Immature natural killer cell (primary cell): ENCODE measurements at places on chromosomes 12 and 14. TPM values are rescaled to one million over a fixed set of nuclear protein-coding genes. Genes with fewer than 3 reads are reported as not detected.
A peak's percentile ranks its signal among the peaks of the same experiment; 100 is the strongest.

CCND2 gene
- 83.3 TPM for polyA plus RNA-seq

CLEC9A gene
- polyA plus RNA-seq, result 0.99 TPM

DNA sequence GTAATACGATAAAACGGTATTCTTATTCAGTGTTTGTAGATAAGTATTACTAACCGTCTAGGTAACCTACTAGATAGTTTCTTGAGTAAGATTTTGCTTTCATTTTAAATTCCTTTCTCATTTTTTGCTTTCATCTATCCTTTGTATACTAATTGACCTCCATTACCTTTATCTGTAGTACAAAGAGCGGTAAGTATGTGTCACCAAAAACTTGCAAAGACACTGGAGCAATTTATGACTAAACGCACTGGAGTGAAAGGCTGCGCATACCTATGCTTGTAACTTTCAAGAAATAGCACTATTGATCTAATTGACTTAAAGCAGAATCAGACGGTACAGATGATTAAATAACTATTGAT lies 1.7 kb downstream of the ARHGAP5 start:
- H3K36me3 ChIP-seq, result no peaks in the 10 kb centered on the region
- DNase-seq, result no peak
- H3K27me3 ChIP-seq, result peaks cover 23% of the 10 kb centered on the region
- H3K4me1 ChIP-seq, result peaks cover 35% of the 10 kb centered on the region

- H3K4me1 ChIP-seq, result peaks cover 21% of the 10 kb centered on the region
- H3K27me3 ChIP-seq, result peaks cover 5% of the 10 kb centered on the region
- peak; percentile 22 for DNase-seq
- H3K4me3 ChIP-seq, result no peak overlapping the region
Observed at GRCh38 chr12:66708704-66709456, 30.0 kb upstream of the GRIP1 start.
